ENCODE measurements at places on chromosomes 11 and 22.
A peak's percentile ranks its signal among the peaks of the same experiment; 100 is the strongest.

- no peak for DNase-seq
These were observed 25.0 kb downstream of the ARRB1 start for GRCh38 chr11:75326439-75326810.

DNA sequence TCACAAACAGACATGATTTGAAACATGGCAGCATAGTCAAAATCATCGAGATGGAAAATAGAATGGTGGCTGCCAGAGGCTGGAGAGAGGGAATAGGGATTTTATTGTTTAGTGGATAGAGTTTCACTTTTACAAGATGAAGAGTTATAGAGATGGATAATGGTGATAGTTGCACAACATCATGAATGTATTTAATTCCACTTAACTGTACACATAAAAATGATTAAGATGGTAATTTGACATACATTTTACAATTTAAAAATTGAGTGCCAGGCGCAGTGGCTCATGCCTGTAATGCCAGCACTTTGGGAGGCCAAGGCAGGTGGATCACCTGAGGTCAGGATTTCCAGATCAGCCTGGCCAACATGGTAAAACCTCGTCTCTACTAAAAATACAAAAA is 21.2 kb downstream of the TTC28 start:
- no peak for DNase-seq

DNA sequence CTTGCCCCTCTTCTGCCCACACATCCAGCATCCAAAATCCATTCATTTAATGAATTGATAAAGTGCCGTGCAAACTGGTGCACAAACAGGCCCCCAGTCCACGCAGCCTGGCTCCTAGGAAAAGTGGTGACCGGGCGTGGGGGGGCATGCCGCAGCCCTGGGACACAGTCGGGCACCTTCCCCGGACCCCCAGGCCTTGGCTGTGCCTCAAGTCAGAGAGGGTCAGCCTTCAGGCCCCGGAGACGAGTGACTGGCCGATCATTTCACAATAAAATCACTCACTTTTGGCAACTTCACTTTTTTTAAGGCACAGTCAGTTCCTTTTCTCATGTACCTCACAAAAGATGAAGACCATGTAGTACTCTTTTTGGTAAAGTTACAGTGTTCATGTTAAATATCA is 8.0 kb downstream of the CDPF1 start:
- DNase-seq: no peak

- peak; percentile 88 for DNase-seq
These were observed 1.9 kb upstream of the LTBP3 start for GRCh38 chr11:65559951-65560537.

DNA sequence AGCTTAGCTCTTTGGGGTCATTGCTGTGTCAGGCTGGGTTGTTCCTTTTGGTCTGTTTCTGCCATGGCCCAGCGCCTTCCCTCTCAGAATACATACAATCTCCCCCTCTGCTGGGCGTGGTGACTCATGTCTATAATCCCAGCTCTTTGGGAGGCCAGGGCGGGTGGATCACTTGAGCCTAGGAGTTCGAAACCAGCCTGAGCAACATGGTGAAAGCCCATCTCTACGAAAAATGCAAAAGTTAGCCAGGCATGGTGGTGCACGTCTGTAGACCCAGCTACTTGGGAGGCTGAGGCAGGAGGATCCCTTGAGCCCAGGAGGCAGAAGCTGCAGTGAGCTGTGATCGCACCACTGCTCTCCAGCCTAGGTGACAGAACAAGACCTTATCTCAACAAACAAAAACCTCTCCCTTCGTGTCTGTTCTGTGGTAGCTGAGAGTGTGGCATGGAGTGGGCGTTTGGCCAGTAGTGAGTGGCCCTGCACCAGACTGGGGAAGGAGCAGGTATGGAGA is 46.7 kb upstream of the RAB1B start:
- DNase-seq: no peak

DNA sequence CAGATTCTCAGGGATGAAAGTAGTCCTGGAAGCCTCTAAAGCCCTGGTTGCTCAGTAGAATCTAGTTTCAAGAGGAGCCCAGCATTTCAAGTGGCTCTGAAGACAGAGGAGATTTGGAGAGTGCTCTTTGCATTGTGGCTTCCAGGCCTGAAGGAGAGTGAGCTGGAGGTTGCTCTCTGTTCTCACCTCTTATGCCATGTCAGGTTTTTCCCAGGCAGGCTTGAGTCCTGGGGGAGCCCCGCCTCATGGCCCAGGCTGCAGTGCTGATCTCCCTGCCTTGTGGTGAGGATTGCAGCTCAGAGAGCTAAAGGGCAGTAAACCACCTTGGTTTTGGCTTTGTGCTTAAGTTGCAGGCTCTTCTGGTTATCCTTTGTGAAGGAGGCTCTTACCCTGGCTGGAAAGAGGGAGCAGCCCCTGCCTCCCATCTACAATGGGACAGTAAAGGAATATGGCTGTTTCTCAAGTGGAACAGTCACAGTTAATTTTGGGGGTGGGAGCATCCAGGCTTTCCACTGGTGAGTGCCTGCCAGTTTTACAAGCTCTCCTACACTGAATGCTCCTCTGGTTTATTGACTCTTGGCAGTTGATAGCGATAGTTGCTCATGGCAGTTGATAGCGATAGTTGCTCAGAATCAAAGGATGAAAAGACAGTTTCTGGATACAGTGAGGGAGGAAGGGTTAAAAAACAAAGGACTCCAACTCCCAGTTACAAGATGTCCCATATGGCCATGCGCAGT is 32.6 kb downstream of the RCOR2 start:
- DNase-seq: no peak

DNA sequence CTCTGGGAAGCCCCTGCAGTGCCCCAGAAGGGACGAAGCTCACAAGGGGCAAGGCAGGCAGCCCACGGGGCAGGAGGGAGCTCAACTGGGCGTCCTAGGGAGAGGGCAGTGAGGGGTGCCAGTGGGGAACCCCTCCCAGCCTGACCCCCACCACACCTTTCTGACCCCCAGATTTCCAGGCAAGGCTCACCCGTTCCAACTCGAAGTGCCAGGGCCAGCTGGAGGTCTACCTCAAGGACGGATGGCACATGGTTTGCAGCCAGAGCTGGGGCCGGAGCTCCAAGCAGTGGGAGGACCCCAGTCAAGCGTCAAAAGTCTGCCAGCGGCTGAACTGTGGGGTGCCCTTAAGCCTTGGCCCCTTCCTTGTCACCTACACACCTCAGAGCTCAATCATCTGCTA is 15.7 kb downstream of the CD5 start:
- DNase-seq: no peak

DNA sequence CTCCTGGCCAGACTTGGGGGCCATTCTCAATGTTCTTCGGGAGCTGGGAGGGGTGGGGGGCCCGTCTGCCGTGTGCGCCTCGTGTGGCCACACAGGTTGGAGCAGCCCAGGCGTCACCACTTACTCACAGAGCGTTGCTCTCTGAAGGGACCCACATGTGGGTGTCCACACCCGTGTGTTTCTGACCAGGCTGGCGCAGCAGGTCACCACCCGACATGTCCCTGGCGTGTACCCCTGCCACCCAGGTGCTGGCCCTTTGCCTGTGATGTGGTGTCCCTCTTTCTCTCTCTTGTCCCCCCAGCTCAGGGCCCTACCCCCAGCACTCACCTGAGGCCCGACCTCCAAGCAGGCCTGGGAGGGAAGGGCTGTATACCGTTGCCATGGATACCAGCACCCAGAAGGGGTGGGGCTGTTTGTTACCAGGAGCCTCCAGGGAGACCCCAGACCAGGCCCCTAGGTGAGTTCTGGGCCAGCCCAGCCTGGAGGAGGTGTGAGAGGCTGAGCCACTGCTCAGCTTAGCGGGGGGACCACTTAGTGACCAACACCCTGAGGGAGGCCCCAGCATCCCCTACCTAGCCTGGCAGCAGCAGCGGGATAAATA is 1.4 kb downstream of the LMNTD2 start:
- DNase-seq: no peak

DNA sequence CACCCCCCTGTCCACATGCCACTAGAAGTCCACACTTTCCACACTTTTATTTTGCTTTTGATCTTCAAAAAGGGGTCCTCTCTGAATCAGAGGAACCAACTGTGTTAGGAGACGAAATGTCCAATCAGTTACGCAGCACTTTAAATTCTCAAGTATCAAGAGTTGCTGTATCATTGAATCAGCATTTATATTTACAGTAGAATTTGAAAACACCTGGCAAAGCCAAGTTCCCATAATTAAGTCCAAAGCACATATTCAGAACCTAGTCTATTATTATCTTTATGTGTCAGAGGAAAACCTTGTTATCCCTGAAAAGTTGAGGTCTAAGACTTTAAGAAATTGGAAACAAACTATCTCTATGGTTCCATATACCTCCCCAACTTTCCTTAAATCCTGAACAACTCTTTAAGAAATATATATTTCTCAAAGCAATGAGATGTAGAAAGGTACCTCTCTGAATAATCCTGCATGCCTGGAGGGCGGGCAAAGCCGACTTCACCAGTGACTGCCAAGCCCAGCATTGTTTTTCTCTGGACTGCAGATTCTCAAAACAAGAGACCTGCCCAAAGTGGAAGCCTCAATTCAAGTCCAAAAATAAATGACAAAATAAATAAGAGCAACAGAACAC is 75.9 kb upstream of the ARFGAP3 start:
- no peak for DNase-seq

DNA sequence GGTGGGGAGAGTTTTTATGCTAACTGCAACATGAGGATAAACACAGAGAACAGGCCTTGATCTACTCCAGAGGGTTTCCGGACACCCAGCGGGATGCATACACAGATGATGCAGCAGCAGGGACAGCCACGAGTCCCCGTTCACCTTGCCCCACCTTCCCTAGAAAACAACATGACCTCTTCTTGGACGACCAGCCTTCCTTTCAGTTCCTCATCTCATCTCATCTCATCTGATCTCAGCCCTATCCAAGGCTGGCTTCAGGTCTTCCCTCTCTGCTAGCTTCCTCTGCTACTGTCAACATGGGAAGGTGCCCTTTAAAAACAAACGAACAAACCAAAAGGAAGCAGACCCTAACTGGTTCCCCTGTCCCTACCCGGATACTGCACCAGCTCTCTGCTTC is 1356.2 kb downstream of the TBC1D22A start:
- DNase-seq: no peak

- DNase-seq: no peak
These were observed 95.9 kb upstream of the DDI1 start for GRCh38 chr11:103940551-103940950.

DNA sequence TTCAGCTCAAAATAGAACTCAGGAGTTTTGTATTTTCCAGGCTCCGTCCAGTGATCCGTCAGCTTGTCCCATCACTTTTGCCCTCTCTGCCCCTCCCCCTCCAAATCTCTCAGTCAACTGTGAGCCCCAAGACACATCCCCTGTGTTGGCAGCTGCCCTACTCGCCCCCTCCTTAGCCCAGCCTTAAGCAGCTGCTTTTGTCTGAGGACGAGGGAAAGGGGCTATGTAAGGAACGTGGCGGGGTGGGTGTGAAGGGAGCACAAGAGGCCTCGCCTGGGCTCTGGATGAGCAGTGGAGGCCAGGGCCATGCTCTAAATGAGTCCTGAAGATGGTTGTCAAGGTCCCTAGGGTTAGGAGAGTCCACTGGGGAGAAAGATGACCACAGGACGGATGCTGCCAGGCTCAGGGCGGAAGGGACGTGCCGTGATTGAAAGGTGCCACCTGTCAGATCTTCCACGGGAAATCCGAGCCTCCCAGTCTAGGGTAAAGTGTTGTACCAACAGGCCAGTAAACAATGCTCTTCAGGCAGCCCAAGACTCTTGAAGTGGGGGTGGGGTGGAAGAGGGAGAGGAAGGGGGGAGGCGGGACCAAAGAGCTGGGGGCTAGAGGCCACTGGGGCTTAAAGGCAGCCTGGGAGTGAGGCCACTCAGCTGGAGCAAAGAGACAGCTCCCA is at the start of gene SMTNL1:
TSS of gene SMTNL1 (plus strand) at position 649 of the 673 bp plus-strand sequence. CDS start 5,048 bp downstream, outside the sequence.
- no peak for DNase-seq

DNA sequence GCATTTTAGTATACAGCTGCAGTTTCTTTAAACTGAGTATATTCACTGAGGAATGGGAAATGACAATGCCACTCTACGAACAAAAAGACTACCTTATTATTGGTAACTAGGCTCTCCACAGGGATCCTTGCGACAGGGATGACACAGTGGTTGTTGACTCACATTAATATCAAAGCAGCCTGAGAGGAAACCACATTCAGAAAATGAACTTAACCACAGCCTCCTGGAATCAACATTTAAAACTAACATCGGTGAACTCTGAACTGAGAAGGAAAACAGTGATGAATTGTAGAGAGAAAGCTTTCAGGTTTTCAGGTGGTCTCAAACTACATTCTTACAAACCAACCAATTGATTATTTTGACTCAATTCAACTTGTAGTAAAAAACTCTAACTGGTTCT is 90.3 kb upstream of the MTMR2 start:
- no peak for DNase-seq

- DNase-seq: no peak
These were observed 6.9 kb downstream of the C11orf68 start for GRCh38 chr11:65911682-65912568.

DNA sequence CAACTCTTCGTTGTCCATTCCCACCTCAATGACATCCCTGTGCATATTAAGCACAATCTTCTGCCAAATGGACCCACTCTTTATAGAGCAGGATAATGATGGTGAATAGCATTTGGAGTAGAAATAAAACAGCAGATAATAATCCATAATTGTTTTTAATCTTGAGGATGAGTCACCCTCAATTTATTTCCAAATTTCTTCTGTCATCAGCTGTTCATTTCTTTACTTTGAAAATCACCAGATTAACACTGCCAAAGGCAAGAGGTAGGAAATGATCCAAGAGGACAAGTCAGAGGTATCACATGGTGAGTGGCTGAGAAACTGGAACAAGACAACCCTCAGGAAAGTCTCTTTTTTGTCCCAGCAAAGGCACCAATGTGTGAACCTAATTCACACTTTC is 7.3 kb upstream of the AMBRA1 start:
- DNase-seq: no peak

DNA sequence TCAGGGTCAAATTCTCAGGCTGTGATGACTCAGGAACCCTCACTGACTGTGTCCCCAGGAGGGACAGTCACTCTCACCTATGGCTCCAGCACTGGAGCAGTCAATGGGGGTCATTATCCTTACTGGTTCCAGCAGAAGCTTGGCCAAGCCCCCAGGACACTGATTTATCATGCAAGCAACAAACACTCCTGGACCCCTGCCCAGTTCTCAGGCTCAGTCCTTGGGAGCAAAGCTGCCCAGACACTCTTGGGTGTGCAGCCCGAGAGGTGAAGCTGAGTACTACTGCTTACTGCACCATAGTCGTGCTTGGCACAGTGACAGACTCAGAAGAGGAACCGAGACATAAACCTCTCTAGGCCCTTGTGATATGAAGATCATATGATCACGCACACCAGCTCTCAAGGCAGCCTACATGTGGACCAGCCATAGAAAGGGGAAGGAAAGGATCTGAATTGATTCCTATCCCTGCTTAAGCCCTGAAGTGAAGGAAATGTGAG is 58.2 kb downstream of the ZNF280B start:
- no peak for DNase-seq

Measured in dermis microvascular lymphatic vessel endothelial cell (primary cell).